Activated CD4-positive, alpha-beta T cell treated with anti-CD3 and anti-CD28 coated beads, Interleukin-2, amount 10 ng/mL, durations not matched to agents 24 days and 14 days (primary cell): ENCODE measurements at places on chromosomes 5 and 9.

DNA sequence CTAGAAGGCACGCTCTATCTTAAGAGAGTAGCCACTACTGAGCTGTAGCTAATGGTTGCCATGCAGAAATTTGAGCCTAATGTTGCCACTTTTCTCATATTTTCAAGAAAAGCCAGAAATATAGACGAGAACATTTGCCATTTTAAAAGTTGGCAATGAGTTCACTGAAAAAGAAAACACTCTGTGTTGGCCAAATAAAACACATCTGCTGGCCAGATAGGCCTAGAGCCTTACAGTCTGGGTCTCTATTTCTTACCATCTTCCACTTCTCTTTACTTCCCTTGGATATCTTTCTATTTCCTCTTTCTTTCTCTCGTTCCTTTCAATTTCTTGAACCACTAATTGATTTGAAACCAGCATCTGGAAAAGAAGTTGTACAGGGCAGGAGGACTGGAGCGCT is 36.6 kb upstream of the VCAN start:
- DNase-seq: no peak

GRCh38 chr9:76608575-76609273 is 149.7 kb downstream of the GCNT1 start:
- DNase-seq: no peak

- DNase-seq: no peak
Observed at GRCh38 chr5:156271569-156271968, 55.4 kb upstream of the SGCD start.

- peak; percentile 7 for DNase-seq
Observed at GRCh38 chr5:77213601-77214000, 3.1 kb downstream of the PDE8B start.

- DNase-seq: no peak
Observed at GRCh38 chr5:14915291-14915952, 43.8 kb upstream of the ANKH start.

DNA sequence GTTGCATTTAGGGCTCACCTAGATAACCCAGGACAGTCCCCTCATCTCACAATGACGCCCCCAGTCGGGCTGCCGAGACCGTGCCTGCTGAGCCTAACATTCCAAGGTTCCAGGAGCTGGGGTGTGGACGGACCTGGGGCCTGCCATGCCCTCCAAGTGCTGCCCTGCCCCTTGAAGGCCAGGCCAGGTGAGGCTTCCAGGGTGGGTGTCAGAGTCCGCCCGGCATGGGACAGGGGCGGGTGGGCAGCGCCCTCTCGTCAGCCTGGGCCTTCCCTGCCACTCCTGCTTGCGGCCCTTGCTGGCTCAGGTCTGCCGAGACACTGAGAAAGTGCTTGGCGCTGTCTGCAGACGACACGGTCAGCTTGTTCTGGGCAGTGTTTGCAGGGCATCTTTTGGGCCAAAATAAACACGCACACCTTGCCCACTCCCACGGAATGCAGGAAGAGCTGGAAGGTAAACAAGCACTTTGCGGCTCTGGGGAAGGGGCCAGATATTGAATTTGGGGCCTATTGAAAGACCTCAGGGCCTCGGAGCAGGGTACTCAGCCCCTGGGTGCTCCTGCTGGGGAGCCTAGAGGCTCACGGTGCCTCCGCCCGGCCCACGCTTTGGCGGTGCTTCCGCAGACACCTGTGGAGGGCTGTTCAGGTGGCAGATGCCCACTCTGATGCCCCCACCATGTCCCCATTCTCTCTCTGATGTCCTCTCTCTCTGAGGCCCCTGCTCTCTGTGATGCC is 4.2 kb upstream of the SCGB3A1 start:
- no peak for DNase-seq

DNA sequence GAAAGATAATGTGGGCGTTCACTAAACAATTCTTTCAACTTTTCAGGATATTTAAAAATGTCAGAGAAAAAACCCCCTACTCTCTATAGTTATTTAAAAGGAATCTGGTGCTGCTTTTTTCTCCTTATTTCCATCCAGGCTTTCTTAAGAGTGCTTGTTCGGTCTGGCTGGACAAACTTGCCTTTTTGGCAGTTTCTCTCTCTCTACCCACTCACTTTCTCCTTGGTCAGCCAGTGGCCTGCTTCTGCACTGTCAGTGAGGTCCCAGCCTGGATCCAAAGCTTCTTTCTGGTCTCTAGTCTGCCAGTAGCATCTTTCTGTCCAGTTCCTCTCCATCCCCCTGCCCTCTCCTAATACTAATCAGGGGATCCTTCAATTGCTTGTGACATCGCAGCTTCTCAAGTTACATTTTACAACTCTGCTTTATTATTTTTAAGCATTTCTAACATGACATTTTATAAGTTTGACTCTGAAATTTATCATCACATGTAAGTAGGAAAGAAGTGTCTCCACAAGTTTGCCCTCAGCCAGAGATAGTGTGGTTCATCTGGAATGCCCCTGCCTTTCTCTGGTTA is 50.4 kb downstream of the PIK3R1 start:
- no peak for DNase-seq

- no peak for DNase-seq
Observed at GRCh38 chr9:15423231-15423985, 732 bp downstream of the SNAPC3 start.

DNA sequence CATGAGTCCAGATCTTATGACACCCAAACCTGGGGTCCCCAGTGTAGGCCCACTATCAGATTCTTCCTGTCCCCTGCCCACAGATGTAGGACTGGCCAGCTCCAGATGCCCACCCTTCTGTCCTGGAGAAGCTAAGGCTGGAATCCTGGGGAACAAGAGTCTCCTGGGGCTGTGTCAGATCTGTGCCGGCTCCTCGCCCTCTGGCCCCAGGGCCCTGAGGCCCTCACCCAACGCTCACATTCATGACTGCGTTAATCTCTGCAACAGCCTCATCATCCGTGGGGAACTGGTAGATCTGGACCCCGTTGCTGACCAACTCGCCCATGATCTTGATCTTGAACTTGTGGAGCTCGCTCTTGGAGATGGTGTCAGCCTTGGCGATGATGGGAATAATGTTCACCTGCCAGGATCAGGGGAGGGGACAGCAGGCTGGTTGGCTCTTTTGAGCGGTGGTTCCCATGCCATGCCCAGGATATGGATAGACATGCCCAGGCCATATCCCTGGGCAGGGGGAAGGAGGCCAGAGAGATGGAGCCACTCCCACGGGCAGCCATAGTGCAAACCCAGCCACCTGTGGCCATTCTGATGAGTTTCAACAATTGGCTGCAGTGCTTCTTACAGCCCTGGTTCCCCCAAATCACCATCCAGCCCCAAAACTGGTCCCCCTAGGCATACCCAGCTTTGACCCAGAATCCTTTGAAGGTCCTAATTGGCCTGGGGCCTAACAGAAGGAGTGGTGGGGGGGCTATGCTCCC is 14.6 kb downstream of the SEPTIN8 start:
- DNase-seq: no peak

- DNase-seq: peak; percentile 84
Observed at GRCh38 chr5:127029581-127030258, 638 bp downstream of the MARCHF3 start.

DNA sequence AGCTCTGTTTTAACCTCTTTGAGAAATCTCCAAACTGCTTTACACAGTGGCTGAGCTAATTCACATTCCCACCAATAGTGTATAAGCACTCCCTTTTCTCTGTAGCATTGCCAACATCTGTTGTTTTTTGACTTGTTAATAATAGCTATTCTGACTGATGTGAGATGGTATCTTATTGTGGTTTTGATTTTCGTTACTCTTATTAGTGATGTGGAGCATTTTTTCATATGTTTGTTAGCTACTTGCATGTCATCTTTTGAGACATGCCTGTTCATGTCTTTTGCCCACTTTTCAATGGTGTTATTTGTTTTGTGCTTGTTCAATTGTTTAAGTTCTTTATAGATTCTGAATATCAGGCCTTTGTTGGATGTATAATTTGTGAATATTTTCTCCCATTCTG is 225.2 kb upstream of the TRPC7 start:
- DNase-seq: no peak
